ENCODE measurements at places on chromosomes 13 and 19.

DNA sequence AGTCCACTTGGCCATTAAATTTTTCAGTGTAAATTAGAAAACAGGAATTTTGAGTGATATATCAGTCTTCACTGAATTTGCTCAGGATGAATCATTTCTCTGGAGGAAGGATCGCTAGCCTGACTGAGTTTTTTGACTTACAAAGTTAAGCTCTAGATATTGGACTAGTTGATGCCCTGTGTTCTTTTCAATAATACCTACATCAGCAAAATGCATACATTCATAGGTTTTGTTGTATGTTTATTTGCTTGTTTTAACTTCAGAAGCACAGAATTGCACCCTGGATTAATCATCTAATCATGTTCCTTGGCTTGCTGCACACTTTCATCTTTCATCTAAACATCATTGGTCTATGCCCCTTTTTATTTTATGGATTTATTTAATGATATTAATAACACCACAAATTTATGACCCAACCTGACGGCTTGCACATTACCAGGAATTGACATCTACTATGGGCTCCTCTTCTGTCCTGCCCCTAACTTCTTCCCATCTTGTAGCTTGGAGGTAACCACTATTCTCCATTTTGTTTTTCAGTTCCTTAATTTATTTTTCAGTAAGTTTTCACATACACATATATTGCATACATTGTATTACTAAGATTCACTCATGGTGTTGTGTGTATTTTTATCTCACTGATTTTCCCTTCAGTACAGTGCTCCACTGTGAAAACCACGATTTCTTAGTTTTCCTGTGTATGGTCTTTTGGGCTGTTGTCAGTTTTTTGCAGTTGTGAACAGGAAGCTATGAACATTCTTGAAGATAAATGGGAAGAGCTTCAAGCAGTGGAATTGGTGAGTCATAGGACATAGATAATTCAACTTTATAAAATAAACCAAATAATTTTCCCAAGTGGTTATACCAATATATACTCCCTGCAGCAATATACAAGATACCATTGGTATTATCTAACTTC, 23.3 kb downstream of the COMMD6 start:
- no peak for DNase-seq

GRCh38 chr13:113274721-113275120, 22.3 kb upstream of the LAMP1 start:
- peak; percentile 38 for DNase-seq

GRCh38 chr13:52885141-52885540, 36.7 kb upstream of the PCDH8 start:
- no peak for DNase-seq

DNA sequence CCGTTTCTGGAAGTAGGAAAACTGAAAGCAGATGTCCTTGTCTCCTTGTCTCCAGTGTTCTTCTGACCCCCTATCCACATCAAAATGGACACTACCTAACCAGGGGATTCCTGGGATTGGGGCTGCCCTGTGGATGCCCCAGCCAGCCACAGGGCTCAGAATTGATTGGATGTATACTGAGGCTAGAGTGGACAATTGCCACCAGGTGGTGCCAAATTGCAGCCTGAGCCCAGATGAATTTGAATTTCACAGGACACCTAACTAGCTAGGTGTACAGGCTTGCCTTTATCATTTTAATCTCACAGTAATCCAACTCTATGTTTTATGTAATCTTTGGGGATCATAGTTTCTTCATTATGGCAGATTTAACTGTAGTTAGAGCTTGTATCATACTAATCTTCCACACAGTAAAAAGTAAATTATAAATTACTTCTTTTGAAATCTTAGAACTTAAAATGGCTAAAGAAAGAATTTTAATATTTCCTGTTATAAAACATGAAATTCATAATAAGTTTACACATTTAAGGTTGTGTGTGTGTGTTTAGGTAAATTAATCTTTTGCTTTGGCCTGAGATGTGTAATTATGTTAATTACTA, 58.0 kb downstream of the PIBF1 start:
- peak; percentile 72 for DNase-seq

DNA sequence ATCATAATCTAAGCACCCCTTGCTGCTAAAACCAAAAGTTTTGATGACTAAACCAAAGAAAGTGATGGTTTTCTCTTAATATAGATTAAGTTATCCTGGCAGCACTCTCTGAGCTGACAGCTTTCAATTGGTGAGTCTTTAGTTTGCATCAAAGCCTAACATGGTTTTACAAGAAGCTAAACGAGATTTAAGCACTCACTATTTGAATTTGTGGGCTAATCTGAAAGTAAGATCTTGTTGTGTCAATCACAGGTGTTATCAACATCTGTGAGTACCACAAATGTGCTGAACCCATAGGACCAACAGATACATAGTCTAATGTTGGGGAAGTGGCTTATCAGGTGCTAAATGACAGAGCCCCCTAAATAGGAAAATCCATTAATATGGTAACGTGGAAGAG, 223.9 kb downstream of the LHFPL6 start:
- DNase-seq: no peak

DNA sequence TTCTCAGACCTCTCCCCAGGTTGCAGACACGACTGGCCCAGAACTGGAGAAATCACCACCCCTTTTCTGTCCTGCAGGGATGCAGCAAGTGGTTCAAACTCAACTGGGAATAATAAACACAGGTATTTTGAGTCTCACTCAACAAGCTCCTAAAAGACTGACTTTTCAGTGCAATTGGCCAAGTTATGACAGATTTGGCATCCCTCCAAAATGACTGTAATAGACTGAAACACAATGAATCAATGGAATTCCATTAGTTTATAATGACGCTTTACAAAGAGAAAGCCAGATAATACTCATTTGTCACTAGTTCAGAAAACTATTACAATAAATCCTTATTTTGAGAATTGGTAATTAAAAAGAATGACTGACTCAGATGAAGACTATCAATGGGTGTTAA, 38.1 kb downstream of the MIPEP start:
- peak; percentile 14 for DNase-seq

GRCh38 chr19:6263735-6264444, 15.9 kb downstream of the MLLT1 start:
- no peak for DNase-seq

- DNase-seq: peak; percentile 13
Observed at GRCh38 chr13:30679483-30680330, 55.6 kb upstream of the ALOX5AP start.

DNA sequence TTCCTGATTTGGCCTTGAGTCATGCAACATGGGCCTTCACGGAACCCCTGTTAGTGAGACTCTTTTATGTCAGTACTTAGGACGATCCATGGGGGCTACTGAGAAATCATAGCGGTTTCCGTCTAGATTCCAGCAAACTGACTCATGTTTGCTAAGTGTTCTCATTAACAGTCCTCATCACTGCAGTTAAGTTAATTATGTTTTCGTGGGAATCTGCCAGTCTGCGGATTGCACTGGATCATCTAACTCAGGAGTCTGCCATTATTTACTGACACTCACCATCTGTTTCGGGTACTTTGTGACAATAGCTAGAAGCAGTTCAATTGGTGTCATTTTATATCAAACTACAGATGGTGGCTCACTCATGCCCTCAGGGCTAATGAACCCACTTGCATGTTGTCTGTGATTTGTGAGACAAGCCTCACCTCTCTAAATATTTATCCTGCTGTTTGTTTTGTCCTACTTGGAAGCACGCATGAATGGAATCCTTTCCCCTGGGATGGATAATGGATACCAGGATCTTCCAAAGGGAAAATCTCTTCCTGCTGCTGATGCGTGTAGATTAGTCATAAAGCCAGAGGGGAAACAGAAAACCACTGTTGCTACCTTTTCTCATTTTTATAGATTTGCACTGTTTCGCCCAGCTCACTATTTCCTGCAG, 61.8 kb downstream of the RAB20 start:
- peak; percentile 80 for DNase-seq

GRCh38 chr13:25827831-25828465, 223.9 kb downstream of the SHISA2 start:
- DNase-seq: no peak

DNA sequence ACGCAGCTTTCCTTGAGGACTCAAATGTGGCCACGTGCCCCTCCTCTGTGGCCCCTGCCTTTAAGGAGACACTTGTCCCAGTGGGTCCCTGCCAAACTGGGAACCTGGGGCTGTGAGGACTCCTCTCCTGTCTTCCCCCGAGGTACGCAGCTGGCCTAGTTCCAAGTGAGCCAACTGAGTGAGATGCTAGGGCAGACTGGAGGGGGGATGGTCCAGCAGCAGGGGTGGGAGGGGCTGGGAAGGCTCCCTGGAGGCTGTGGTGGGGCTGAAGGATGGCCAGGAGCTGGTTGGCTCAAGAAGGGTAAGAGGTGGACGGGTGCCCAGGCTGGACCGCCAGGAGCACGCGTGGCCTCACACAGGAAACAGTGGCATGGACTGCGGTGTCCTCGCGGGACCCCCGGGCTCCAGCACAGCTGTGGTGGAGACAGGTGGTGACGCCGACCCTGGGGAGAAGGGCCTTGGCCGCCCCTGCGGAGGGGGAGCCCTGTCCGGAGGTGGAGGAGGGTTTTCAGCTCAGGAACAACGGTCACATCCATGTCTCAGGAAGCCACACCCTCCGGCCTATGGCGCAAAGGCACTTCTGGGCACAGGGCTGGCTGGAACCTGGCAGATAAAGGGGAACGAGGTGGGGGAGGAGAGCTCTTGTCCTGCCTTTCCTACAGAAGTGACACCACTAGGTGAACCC, 45.8 kb downstream of the MLLT1 start:
- DNase-seq: no peak

GRCh38 chr19:14772995-14773394, 5.4 kb downstream of the ADGRE2 start:
- DNase-seq: no peak

GRCh38 chr13:94109715-94110374, 369.6 kb downstream of the DCT start:
- peak; percentile 65 for DNase-seq

- DNase-seq: no peak
Observed at GRCh38 chr19:1355568-1356507, 27.9 kb upstream of the NDUFS7 start.

DNA sequence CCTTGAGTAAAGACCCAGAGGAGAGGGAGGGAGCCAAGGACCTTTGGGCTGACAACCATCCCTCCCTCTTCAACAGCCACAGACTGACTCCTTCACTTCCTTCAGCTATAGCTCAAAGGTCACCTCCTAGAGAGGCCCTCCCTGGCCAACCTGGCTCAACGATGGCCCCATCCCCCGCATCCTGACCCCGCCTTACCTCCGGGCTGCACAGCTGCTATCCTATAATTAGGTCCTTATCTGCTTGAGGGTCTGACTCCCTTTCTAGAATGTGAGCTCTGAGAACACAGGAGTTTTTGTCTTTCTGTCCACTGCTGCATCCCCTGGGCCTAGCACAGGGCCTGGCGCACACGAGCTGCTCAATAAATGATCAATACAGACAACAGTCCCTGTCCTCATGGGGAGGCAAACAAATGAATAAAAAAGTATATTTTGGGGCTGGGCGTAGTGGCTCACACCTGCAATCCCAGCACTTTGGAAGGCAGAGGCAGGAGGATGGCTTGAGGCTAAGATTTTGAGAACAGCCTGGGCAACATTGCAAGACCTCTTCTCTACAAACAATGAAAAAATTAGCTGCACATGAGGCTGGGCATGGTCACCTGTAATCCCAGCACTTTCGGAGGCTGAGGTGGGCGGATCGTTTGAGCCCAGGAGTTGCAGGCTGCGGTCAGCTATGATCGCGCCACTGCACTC, 6.6 kb upstream of the LGALS4 start:
- no peak for DNase-seq

DNA sequence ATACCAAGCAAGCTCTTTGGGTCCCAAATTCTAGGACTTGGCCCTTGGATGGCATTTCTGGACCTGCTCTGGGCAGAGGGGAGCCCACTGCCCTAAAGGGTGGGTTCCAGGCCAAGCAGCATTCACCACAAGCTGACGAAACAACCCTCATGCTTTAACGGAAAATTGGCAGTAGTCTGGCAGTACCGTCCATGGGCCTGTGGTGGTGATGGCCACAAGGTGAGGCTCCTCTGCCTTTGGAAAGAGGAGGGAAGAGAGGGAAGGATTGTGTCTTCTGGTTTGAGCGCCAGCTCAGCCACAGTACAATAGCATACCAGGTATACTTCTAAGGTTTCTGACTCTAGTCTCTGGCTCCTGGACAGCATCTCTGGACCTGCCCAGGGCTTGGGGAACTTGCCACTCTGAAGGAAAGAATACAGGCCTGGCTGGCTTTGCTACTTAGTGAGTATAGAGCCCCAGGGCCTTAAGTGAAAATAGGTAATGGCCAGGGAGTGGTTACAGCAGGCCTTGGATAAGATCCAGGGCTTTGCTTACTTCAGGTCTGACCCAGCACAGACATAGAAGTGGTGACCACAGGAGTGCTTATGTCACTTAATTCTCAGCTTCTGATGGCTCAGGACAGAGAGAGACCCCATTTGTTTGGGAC, 595.5 kb downstream of the LMO7 start:
- no peak for DNase-seq

DNA sequence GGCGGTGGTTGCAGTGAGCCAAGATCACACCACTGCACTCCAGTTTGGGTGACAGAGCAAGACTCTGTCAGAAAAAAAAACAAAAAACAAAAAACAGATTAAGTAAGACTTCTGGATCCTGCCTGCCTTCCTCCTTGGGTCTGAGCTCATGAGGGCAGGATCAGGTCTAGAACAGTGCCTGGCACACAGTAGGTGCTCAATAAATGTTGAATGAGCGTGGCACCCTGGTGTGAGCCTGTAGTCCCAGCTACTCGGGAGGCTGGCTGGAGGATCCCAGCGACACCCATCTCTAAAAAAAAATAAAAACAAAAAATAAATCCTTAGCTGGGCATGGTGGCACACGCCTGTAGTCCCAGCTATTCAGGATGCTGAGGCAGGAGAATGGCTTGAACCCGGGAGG, 2.8 kb upstream of the CDC37 start:
- DNase-seq: no peak

DNA sequence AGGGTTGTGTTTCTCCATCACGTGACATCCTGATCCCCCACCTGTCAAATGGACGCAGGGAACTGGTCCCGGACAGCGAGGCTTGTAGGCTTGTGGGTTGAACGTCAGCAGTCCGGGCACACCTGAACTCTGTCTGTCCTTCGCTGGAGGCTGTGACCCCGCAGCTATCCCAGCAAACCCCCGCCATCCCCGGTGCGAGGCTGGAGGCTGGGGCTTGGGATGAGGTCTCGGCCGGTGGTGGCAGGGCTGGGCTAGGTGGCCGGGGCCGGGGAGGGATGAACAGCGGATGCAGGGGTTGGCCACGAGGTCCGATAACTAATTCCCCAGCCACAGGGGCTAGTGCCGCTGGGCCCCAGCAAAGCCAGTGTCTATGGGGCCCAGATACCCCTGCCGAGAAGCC, 8.8 kb downstream of the LSM7 start:
- DNase-seq: no peak
